ENCODE measurements at places on chromosomes 7 and 10.

- no peak for DNase-seq
Observed at GRCh38 chr7:157467496-157468212, 130.8 kb downstream of the DNAJB6 start.

DNA sequence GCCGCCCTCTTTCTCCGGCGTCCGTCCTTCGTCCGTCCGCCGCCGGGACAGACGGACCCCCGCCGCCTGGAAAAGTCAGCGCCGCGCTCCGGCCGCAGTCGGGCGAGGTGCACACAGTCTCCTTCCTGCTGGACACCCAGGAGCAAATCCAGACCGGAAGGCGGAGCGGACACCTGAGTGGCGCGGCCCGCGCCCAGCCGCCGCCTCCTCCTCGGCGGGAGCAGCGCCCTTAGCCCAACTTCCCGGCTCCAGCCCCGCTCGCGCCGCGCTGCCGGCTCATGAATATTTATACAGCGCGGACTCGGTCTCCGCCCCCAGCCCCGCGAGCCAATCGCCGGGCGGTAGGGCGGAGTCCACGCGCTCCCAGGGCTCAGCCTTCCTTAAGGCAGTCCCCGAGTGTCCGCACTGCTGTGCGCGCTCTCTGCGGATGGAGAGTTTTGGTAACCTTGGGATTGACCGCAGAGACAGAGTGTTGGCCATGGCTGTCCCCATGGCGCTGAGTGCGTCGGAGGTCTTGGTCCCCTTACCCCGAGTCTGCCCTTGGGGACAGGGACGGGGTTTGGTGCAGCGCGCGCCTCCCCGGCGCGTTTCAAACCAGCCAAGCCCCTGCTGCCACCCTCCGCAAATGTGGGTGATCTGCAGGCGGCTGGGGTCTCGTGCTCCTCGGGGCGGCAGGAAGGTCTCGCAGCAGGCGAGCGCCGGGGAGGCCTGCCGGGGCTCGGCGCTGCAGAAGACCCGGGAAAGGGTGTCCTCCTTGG lies at the start of gene FZD8:
Gene FZD8, minus strand, starts transcription at position 262 of the 758 bp plus-strand sequence. CDS start 867 bp downstream, outside the sequence.
- peak; percentile 79 for DNase-seq

DNA sequence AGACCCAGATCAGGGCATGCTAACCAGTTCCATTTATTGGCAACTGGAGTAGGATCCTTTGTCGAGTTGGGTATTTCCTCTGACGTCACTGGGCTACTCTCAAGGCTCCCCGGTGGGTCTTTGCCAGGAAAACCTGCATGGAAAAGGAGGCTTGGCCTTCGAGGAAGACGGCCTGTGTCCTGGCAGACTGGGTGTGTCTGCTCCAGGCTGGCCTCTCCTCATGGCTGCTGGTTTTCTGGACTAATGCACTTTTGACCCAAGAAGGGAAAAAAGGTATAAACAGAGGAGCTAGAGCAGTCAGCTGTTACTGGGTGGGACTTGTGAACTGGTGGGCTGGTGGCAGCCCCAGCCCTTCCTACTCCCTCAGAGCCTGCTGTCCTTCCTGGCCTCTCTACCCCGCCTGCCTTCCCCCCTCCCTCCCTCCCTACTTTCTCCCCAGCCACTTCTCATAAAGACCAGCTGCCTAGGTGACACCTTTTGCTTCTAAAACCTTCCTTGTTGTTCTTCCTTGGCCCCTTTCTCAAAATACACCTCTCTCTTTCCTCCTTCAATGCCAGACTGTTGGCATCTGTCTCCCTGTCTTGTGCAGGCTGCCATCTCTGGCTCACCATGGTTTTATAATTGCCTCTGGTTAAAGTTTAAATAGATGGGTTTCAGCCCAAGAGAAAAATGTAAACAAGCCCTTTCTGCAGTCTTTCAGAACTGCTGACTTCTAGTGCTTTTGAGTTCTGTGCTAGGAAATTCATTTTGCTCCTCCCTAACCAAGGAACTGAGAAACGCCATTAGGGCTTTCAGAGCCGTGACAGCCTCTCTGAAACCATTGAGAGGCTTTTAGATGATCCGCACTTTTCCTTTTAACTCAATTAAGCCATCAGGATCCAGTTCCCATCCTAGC lies 101.8 kb upstream of the MKLN1 start:
- no peak for DNase-seq

GRCh38 chr10:13959443-13960359 lies 371.0 kb downstream of the FRMD4A start:
- no peak for DNase-seq

DNA sequence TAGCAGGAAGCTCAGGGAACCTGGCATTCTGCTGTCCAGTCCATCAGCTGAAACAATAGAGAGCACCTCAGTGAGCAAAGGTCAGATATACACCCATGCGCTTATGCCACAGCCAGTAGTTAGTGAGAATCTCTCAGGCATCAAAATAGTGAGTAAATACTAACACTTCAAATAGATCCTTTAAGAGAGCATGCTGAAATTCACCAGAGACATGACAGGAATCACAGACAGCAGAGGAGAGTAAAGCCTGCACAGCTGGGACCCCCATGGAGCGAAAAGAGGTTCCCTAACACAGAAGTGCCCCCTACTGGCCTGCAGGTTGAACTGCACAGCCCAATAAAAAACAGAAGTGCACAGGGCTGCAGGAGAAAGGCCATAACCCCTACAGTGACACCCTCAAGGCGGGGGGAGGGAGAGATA lies 57.6 kb upstream of the ANTXRL start:
- DNase-seq, result no peak

DNA sequence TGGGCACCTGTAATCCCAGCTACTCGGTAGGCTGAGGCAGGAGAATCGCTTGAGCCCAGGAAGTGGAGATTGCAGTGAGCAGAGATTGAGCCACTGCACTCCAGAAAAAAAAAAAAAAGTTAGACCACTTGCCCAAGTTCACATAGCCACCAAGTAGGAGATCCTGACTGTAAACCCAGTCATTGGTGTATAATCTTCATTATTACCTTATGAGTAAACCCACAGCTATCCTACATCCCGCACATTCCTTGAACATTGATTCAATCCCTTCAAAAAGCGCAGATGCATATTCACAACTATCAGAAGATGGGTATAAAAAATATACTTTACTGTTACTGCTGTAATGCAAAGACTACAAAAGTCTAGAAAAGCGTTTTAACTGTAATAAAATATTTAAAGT lies 512.9 kb downstream of the SUGCT start:
- no peak for DNase-seq

DNA sequence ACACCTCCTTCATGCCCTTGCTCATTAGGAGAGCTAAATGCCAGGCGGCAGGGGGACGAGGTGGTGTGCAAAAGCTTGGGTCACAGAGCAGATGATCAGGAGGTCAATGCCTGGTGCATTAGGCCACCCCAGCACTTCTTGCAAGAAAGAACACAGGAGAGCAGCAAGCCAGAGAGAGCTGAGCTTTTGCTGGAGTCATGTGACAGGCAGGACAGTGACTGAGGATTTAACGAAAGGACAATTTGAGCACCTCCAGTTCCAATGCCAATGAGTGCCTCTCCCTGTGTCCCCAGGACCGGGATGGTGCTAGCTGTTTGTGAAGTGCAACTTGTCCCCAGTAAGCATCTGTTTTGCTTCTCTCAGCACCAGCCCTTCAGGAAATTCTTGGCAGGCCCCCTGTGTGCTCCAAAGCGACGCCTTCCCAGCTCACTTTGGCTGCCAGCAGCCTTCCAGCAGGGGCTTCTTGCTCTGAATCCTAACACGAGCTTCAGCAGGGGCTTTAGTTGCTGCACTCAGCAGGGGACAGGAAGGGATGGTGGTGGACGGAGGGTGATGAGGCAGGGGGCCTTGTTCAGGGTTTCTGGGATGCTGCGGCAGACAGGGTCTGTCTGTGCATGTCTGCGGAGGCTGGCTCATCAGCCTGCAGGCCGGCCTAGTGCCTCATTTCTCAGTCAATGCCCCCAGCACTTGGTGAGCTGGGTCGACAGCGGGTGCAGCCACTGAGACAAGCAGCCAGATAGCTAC lies 368.1 kb downstream of the RPS24 start:
- DNase-seq, result no peak

DNA sequence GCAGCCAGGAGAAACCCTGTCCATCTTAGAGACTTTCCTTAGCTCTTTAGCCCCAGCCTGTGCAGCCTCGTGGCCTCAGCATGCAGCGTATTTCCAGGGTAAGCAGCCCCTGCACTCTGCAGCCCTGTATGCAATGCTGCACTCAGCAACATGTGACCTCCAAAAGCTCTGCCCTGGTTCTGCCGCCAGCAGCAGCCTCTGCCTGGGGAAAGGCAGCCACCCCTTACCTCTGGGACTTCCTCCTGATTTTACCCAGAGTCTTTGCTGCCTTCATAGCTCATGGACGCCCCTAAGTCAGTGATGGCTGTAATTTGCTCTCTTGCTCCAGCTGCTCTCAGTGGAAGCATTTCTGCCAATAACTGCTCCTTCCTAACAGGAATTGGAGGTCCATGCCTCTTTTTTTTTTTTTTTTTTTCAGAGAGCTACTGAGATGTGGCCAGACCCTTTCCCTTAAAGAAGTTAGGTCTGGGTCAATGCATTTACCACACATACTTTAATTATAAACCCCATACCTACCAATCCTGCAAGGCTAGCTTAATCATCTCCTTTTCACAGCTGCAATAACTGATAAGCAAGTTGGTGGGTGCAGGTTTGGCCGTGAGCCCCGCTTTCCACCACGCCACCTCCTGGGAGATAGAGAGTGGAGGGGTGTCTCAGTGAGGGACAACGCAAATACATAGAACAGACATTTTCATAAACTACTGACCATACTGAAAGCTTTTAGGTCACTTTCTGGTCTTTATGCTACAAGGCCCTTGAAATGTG lies 71.7 kb downstream of the RAMP3 start:
- DNase-seq, result no peak

- DNase-seq, result no peak
Observed at GRCh38 chr10:4984223-4984622, 19.4 kb downstream of the AKR1C2 start.

Data from inflammatory macrophage treated with lipopolysaccharide for 1 hour (primary cell).